ENCODE measurements at places on chromosomes 7 and 10.

DNA sequence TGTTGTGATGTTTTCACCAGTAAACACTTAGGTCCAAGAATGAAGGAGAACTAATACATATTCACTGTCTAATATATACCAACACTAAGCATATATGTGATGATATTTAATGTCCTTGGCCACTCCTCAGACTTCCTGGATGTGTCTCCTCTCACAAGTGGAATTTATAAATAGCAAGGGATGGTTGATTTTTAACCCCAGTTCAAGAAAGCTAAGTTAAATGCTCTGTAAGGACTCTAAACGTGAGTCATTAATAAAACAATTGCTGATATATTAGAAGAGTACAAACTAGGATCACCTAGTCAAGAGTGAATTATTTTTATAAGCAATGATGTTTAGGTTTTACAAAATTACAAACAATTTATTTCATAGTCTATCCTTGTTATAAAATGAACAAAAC is 355.9 kb upstream of the TMEM229A start:
- no peak for DNase-seq

- no peak for DNase-seq
These were observed 13.6 kb downstream of the LGI1 start for GRCh38 chr10:93771354-93771753.

DNA sequence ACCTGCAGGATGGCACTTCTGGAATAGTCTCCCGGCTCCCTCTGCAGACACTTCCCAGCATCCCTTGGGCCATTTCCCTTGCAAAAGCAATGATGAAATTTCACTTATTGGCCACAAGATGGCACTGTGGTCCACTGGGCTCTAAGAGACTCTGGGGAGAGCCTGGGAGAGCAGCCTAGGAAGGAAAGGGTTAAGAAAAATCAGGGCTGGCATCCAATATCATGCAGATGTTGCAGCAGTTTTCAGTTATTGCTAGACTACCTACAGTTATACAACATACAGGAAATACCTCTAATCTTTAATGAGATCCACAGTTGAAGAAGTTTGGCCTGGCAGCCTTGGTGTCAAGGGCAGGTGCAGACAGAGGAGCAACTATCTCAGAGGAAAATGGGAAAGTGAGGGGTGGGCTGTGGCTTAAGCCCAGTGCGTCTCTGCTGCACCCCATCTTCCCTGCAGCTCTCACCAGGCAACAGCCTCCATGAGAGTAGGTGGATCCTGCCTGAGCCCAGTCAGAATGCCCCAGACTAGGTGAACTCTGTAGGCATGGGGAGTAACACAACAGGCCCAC is 100.2 kb upstream of the PRSS58 start:
- peak; percentile 75 for DNase-seq

DNA sequence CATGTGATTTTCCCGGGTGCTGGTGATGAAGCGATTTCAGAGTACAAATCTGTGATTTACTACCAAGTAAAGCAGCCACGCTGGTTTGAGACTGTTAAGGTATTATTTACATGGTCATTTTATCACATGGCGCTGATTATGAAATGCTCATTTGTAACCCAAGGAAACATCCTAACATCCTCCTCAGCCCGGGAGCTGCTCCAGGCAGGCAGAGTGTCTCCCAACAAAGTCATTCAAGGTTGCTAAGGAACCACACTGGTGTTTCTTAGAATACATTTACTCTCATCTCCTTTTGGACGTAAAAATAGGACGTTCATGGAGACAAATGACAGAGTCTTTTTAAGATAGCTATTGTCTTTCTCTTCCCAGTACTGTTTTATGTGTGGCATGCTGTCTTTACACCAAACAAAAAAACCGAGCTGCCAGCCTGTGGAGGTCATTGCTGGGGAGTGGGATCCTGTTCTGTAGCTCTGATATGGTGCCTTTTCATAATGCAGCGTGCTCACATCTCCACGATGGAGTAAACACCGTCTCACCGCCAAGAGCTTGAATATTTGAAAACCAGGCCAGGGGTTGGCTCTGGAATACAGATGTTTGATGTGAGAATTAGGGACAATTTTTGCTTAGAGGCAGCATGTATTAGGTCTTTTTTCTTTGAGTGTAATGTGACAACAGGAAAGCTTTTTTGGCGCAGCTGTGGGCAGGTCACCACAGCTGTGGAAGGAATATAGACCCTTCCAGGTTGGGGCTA is 119.6 kb downstream of the DOCK1 start:
- DNase-seq = no peak

- no peak for DNase-seq
These were observed 181.7 kb upstream of the RHOBTB1 start for GRCh38 chr10:61125560-61126170.

DNA sequence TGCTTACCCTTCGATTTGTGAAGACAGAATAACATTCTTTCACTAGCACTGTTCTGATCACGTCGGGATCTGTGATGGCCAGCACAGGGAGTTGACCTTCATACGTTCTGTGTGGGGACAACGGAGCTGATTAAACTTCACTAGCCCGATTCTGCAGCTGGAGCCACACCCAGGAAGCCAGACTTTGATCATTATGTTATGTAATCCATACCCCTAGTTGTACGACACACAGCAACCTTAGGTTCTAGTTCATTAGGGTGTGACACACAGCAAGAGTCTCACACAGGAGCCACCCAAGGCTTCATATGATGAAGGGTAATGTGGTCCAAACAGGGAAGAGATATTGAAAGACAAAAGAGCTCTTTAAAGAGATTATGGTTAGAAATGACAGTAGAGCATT is 7.2 kb downstream of the CYP3A5 start:
- DNase-seq = no peak

DNA sequence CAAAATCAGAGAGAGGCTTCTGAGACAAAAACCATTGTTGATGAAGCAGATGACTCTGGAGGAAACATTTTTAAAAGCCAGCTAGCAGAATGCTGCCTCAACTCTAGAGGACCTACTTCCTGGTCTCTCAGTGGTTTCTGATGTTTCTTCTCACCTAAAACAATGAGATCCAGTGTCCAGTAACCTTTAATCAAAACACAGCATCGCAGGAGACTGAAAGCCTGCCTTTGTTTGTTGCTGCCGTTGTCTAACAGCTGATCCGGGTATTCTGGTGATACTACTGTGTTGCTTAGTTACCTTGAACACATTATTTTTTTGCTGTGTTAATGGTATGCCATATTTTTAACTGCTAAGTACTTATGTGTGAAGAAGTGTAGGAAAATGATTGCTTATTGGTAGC is 70.9 kb downstream of the WIPF3 start:
- DNase-seq = no peak

GRCh38 chr7:152081088-152081487 is 55.6 kb downstream of the GALNT11 start:
- peak; percentile 18 for DNase-seq

DNA sequence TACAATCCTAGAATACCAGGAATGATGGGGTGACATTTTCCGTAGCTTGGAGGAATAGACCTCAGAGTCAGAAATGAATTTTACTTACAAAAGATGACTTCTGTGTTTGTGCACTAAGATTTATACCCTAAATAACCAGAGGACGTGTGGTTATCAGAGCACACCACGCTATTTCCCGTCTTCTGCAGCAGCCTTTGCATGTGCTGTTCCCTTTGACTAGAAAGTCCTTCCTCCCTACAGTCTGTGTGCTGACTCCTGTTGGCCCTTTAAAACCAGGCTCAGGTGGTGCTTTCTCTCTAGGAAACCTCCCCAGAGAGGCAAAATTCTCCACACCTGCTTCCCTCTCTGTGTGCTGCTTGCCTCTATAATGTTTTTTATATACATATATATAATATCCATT is 73.3 kb upstream of the SMNDC1 start:
- DNase-seq = no peak

DNA sequence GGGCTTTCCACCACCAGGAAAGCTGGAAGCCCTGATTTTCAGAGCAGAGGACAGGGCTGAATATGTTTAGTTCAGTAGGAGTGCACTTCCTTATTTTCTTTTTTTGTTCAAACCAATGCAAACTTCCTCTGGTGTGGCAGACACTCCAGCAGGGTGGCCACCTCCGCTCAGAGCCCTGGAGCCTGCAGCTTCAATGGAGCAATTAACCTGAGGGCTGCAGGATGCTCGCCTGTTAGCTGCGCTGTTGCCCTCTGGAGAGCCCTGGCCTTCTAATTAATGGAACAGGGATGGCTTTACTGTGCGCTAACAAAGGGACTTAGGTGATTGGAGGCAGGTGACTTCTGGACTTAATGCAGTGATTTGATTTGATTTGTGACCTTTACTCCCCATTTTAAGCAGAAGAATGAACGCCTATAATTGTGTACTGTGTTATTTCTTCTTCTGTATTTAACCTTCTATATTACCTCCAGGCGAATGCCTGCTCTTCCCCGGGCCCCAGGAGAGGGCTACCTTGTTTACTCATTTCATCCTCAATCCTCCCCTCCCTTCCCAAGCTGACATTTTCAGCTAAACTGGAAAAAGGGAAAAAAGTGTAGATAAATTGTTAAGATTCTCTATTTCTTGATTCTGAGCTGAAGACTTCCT is 123.0 kb upstream of the CTBP2 start:
- DNase-seq = no peak

GRCh38 chr7:28155019-28155660 is 25.5 kb downstream of the JAZF1 start:
- DNase-seq = peak; percentile 25

DNA sequence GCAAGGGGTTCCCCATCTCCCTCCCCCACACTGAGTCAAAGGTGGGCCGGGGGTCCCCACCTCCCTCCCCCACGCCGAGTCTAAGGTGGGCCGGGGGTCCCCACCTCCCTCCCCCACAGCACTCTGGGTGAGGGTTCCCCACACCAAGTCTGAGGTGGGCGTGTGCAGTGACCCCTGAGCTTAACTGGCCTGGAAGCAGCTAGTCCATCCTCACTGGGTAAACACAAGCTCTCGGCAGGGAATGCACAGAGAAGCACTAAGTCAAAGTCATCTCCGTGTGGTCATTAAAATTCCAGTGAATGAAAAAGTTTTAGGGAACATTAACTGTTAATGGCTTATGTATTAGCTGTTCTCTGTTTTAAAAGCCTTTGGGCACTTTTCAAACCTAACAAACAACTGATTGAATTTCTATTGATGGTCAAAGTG is 43.7 kb upstream of the PRKAR1B start:
- no peak for DNase-seq

DNA sequence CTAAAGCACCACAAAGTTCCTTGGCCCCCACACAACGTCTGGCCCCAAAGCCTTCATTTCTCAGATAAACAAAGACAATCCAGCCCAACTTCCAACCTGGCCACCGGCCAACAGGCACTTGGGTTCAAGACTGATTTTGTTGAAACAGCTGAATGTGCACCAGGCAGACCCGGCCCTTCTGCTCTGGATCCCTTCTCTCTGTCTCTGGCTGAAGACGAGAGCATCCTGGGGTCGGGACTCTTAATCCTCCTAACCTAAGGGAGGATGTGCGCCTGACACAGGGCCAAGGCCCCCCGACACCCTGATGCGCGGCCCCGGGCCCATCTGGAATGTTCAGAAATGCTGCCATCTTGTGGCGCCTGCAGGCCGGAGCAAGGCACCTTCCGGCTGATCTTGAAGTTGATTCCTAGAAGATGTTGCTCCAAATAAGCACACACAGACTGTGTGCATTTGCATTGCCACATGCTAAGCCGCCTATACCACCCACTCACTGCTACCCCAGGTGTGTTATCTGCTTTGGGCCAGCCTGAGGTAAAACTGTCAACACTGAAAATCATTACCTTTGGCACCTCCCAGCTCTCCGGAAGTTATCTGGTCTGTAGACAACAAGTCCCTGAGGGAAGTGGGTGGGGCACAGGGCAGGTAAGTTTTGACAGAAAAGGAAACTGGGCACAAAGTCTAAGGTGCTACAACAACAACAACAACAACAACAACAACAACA is 98.4 kb upstream of the HABP2 start:
- DNase-seq = peak; percentile 24
